ENCODE measurements at places on chromosomes 1 and 21.
A peak's percentile ranks its signal among the peaks of the same experiment; 100 is the strongest.

DNA sequence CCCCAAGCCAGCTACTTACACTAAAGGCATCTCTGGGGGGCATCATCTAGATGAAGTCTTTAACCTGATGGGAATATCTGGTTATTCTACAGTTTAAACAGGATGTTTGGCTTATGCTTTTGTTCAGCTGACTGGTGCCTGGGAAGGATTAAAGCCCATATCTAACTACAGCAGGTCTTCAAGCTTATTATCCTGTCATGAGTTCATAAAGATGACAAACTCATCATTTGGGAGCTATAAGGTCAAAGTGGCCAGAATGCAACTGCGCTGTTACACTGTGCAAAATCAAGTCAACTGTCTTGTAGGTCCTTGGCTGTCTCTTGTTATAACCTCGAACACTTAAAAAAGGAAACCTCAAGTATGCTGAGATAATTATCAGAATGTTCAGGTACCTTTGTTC is 18.6 kb upstream of the MOB3C start:
- DNase-seq, result no peak

DNA sequence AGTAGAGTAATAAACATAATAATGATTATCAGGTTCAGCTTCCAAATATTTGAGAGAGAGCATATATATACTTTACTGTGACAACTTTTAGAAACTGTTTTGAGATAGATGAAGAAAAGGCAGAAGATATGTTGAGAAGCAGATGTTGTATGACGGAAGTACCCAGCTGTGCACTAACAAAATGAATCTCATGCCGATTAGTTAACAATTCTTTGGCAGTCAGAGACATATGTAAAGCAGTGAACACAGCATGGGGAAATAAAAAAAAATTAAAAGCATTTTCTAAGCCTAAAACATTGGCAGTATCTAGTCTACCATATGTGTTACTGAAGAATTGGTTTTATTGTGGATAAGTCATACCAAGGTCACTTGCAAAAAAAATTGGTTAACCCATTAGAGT is 51.8 kb downstream of the MAGI3 start:
- DNase-seq, result no peak

DNA sequence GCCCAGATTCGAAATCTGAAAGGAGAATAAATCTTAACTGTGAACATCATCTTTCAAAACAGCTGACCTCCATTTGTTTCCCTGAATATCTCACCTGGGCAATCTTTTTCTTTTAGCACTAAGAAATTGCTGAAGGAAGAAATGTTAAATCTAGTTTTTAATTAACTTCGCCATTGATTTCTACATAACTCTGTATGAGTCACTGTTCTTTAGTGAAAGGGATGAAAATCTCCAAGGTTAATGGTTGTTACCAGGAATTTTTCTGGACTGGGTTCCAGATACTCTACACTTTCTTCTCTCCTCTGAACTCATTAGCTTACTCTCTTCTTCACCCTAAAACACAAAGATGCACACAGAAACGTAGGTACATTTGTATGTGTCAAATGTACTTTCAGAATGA is 235.7 kb downstream of the BACH1 start:
- DNase-seq, result no peak

- DNase-seq, result no peak
Measured at GRCh38 chr1:203308328-203308922, 3.1 kb downstream of the BTG2 start.

- DNase-seq, result no peak
Measured at GRCh38 chr1:97508653-97509218, 412.1 kb downstream of the DPYD start.

DNA sequence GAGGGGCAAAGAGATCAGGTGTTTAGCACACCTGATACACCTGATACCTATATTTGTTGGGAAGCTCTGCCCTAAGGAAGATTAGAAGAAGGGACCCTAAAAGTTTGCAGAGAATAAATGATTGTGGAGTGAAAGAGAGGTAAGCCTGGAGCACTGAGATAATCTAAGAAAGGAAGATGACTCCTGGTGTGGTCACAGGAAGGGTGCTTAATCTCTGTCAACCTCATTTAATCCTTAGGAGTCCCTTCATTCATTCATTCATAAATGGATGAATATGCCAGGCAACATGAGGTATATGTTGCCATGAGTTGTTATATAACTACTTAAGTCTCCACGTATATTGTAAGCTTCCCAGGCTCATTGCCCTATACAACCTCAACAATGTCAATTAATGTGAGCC is 16.2 kb upstream of the MNDA start:
- DNase-seq, result no peak

DNA sequence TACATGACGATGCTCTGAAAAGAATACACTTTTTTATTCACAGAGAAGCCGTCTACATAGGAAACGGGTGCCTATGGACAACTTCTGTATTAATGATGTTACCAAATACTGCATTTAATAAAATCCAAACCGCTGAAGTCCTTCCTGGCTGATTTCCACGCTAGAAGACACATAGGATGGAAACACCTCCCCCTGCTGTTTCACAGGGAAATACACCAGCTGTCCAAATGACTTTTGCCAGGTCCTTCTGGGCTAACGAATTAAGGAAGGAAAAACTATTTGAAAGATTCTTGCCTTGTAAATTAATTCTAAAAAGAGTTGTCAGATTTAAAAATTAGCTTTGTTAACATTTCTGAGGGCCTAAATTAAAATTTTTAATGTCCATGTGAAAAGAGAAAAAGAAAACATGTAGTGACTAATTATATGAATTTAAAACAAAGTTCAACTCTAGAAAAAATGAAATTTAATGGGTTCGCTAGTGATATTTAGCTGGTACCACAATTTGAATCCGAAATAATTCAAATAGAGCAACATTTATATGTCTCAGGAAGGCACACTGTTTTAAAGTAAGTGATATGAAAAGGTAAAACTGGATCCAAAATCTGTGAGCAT is 146.0 kb downstream of the RERE start:
- peak; percentile 69 for DNase-seq
